ENCODE measurements at places on chromosomes 11 and 22.

DNA sequence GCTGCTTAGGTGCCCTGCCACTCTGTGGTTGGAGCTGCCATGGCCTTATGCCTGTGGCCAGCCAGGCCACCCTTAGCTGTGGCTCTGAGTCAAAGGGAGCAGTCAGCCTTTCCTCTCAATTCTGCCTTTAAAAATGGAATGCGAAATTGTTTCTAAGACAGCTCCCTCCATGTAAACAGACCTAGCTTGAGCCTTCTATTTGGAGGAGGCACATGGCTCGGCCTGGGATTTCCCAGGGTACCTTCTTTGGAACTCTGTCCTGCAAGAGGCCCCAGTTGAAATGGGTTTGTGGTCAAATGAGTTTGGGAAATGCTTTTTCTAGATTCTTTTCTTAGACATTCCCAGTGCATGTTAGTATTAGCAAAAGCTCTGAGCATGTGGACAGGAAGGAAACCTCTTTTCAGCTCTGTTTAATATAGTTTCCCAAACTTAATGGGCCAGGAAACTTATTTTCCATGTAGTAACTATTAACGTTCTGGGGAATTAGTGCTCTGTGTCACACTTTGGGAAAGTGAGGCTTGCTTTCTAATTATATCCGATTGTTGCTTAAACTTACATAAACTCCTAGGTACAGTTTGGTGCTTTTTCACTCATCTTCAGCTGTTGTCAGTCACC, 7.8 kb downstream of the PHOX2A start:
- no peak for DNase-seq

DNA sequence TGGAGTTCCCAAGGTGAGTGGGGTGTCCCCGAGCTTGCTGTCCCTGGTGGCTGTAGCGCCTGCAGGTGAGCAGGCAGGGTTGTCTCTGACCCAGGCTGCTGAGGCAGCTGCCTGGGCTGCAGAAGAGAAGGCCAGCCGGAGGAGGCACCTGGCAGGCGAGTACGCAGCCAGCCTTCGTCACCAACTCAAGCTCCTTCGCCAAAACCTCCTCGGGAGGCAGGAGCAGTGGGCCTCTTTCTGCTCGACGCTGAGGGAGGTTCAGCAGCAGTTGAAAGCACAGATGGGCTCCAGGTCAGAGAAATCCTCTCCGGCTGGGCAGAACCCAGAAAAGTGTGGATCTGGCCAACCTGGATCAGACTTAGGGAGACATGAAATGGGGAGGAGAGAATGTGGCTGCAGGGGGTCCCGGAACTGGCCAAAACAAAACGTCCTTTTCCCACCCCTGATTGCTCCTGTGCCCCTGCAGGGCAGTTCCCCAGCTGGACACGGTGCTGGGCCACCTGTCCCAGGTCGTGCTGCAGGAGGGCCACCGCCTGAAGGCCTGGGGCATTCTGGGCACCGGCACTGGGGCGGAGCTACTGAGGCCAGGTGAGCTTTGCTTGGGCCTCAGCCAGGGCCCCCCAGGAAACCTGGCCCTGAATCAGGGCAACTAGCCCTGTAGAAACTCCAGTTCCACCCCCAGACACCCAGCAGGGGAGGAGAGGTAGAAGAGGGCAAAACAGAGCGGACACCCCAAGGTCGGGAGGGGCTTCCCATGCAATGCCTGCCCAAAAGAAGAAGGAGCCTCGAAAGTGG, 56.7 kb downstream of the BTG4 start:
- DNase-seq = no peak

DNA sequence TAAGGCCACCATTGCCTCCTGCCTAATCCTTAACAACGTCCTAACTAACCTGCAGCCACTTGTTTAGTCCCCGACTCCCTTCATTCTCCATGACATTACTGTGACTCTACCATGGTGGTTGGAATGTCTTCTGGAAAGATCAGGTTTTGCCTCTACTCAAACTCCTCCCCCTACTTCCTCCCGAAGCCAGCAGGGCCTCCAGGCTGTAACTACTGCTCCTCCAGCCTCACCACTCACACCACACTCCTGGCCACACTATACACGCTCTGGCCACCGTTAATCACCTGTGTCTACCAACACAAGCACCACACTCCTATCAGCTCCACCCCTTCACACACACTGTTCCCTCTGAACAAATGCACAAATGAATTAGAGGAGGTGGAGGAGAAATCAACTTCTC, 69.2 kb downstream of the PACSIN2 start:
- DNase-seq = no peak

- no peak for DNase-seq
Measured at GRCh38 chr11:75872887-75873416, 57.9 kb downstream of the UVRAG start.

- DNase-seq = no peak
Measured at GRCh38 chr11:126024123-126024522, 38.5 kb downstream of the CDON start.

DNA sequence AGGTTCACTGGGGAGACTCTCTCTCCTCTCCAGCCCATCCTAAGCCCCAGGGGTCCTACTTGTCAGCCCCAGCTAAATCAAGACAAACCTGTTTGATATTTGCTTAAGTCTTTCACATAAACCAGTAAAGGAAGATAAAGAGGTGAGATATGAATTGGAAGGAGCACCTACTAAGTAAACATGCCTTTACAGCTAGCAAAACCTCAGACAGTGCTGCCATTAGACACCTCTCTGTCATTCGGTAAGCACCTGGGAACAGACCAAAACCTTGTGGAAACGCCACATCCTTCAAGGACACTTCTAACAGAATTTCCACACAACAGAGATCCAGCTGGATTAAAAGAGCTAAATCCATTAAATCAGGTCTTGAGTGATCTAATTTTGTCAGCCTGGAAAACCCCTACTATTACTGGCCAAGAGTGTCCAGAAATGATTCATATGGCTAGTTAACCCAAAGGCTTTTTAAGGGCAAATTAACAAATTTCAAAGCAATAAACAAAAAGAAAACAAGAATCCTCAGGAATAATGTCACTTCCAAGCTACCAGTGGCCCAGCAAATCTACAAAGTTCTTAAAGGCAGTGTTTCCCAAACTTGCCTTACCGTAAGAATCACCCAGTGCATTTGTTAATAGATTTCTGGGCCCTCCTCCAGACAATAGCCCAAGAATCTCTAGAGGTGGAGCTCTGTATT, 2.4 kb downstream of the VPS37C start:
- no peak for DNase-seq

GRCh38 chr11:133955081-133955891, 1.5 kb downstream of the IGSF9B start:
- peak; percentile 34 for DNase-seq
